ENCODE measurements at places on chromosomes 3 and 15. TPM values are rescaled to one million over a fixed set of nuclear protein-coding genes. Genes with fewer than 3 reads are reported as not detected.

GOLGA6L4 gene
- 0.15 TPM for total RNA-seq

GRCh38 chr3:24854748-24855147, 360.1 kb upstream of the THRB start:
- DNase-seq: no peak

DNA sequence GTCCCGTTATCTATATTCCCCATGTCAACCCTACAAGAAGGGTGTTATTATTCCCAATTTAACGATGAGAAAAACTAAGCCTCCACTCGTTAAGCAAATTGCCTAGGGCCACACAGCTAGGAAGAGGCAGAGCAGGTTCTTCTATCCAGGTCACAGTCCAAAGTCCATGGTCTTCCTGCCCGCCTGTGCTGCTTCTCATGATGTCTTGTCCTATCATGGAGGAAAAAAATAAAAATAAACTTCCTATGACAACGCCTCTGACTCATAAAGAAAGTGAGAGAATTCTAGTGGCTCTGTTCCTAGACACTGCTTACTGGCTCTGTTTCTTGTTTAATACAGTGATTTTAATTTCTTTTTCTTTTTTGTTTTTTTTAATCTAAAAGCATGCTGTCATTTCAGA, 9.7 kb downstream of the COL8A1 start:
- no peak for DNase-seq

- DNase-seq: no peak
Observed at GRCh38 chr3:115697263-115698053, 74.1 kb downstream of the GAP43 start.

NME9 gene
- total RNA-seq: not detected

PATL2 gene
- 1.0 TPM for total RNA-seq

DNA sequence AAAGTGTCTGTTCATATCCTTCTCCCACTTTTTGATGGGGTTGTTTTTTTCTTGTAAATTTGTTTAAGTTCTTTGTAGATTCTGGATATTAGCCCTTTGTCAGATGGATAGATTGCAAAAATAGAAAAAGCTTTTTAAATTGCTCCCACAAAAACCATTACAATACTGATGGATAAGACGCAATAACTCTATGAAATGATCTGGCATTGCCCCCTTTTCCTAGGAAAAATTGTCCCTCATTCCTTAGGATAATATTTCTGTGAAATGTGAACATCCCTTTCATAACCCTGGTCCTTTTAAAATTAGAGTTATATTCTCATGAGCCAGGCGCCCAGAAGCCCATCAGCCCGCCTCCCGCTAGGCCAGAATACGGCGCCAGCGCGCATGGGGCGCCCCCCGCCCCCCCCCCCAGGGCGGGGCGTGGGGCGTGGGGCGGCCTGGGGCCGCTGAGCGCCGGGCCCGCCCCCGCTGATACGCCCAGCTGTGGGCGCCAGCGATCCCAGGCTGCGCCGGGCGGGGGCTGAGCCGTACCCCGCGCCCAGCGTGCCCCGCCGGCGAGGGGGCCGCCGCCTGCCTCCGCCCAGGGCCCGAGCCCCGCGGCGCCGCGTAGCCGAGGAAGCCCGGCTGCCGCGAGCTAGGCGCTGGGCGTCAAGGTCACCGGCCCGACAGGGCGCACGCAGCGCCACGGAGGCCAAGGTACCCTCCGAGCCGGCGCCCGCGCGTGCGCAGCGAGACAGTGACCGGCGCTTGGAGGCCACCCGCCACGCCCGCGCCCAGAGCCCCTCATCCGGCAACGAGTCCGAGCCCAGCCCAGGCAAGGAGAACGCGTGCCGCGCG, 11.1 kb upstream of the ROPN1B start:
- DNase-seq: no peak

GRCh38 chr3:56001537-56001936, 466.7 kb downstream of the ERC2 start:
- DNase-seq: no peak

DNA sequence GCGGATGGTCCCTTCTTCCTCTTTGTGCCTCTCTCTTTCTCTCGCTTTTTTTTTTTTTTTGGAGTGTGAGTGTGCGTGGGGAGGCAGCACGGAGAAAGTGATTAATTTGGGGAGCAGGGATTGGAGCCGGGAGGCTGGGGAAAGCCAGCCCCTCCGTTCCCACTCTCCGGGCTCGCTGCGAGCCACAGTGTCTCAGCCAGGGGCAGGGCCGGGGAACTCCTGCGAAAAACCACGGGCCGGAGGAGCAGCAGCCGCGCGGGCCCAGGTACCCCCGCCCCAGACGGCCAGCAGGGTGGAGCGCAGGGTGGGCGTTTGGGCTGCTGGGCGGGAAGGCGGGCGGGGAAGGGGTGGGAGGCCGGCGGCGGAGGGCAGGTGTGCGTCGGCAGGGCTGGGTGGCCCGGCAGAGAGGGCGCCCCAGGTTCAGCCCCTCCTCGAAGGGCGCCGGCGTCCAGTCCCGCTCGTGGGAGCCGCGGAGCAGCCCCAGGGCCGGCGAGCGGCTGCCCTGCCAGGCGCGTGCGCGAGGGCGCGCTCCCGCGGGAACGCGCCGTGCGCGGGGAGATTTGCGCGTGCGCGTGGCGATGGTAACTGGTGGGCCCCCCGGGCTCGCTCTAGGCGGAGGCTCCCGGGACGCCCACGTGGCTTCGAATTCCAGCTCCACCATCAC, 1.4 kb downstream of the CHL1 start:
- DNase-seq: no peak

KNG1 gene
- not detected for total RNA-seq

CSPG5 gene
- total RNA-seq: 0.04 TPM

- no peak for DNase-seq
Observed at GRCh38 chr3:174957081-174957480, 97.9 kb downstream of the NAALADL2 start.

DNA sequence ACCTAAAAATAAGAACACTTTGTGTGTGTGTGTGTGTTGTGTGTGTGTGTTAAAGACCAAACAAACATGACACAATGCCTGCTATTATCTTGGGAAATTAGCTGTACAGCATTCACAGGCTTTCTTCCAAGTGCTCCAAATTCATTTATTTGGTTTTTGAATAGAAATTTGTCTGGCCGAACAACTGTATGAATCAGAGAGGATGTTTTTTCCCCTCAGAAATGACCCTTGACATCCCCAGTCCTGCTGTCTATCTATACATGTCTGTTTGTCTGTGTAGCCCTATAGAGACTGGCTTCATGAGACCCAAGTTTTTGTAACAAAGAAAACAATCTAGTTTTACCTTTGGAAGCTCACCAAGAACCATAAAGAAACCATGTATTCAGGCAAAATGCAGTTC, 549.8 kb downstream of the NSUN3 start:
- DNase-seq: no peak

FBXO40 gene
- not detected for total RNA-seq

DNA sequence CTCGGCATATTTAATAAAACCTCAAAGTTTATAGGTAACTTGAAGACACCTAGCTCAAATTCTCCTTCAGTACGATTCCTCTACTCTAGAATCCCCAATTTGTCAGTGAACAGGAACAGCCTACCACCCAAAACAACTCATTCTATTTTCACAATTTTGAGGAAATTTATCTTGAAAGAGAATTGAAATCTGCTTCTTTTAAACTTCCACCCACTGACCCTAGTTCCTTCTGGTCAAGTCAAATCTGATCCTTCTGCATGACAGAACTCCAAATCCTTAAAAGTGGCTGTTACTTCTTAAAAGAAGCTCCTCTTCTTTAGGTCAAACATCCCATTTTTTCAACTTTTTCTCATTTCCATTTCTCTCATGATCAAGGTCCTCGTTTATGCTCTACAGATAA, 4.4 kb downstream of the GABPB1 start:
- no peak for DNase-seq

DNA sequence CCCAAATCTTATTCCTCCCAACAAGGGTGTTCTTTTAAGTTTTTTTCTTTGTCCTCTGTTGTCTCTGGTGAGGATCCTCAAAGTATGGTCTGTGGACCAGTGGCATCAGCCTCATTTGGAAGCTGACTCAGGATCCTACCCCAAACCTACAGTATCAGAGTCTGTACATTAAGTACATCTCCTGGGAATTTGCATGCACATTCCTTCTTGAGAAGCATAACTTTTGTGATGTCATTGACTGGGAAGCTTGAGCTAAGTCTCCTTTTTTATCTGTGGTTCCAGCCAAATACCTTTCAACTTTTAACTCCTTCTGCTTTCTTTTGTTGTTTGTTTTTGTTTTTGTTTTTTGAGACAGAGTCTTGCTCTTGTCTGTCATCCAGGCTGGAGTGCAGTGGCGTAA, 40.5 kb downstream of the ARMC8 start:
- DNase-seq: no peak

All from Karpas-422 (cell line).